Activated CD4-positive, alpha-beta T cell treated with anti-CD3 and anti-CD28 coated beads, Interleukin-2, amount 10 ng/mL, durations not matched to agents 7 days and 5 days (primary cell): ENCODE measurements at places on chromosomes 12 and 14. TPM values are rescaled to one million over a fixed set of nuclear protein-coding genes. Genes with fewer than 3 reads are reported as not detected.

Gene CTDSP2
- total RNA-seq = 156 TPM

Gene HOXC12
- total RNA-seq = not detected

Gene LIMA1
- 22.4 TPM for total RNA-seq

Gene ASPG
- not detected for total RNA-seq

- peaks cover 33% of the 10 kb centered on the region for H3K36me3 ChIP-seq
- H3K27me3 ChIP-seq = no peaks in the 10 kb centered on the region
- peaks cover 23% of the 10 kb centered on the region for H3K4me1 ChIP-seq
- no peak overlapping the region for H3K4me3 ChIP-seq
Observed at GRCh38 chr12:106980944-106981343, 6.0 kb downstream of the MTERF2 start.

DNA sequence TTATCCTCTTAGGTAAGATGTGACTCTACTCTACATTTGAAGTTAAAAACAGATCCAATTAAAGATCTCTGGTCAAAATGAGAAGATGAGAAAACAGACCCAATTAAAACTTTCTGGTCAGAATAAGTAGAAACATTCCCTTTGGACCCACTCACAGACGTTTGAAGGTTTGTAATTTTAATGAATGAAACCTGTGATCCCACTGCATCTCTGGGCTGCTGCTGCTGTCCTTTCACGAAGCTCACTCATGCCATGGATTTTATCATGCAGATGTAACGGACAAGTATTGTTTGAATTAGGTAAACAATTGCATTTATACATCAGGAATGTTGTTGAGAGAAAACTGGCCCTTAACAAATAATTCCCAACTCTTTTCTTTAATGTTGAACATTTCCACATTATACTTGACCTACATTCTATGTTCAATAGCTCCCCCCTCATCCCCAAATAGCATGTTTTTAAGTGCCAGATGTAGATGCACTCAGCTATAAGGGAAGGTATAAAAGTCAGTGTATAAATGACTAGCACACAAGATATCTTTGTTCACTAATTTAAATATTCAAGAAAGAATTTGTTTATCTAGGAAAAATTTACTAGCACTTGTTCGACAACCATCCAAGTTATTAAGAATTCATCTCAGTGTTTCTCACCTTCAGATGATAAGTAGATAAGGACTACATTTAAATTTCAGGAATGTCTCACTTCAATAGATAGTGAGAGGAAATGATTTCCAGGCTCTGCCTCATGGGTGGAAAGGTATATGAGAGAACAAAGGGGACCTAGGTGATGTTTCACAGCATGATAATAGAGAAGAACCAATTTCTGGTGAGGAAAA is 202.3 kb upstream of the LMNTD1 start:
- DNase-seq = no peak
- no peaks in the 10 kb centered on the region for H3K27me3 ChIP-seq
- H3K36me3 ChIP-seq = no peaks in the 10 kb centered on the region
- H3K4me3 ChIP-seq = no peak overlapping the region
- no peak overlapping the region for H3K27ac ChIP-seq
- no peaks in the 10 kb centered on the region for H3K4me1 ChIP-seq

DNA sequence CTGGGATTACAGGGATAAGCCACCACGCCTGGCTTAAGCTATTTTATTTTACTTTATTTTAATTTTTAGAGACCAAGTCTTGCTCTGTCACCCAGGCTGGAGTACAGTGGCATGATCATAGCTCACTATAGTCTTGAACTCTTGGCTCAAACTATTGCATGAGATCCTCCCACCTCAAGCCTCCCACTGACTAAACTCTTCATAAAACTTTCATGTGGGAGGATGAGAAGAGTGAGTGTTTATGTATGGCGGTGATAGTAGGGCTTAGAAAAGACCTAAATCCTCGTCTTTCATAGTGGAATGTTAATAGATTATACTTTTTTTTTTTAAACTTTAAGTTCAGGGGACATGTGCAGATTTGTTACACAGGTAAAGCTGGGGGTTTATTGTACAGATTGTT is 23.5 kb upstream of the PPP4R3A start:
- DNase-seq = no peak
- H3K4me1 ChIP-seq = no peaks in the 10 kb centered on the region
- H3K36me3 ChIP-seq = no peaks in the 10 kb centered on the region
- H3K27me3 ChIP-seq = peaks cover 11% of the 10 kb centered on the region
- H3K27ac ChIP-seq = no peak overlapping the region

DNA sequence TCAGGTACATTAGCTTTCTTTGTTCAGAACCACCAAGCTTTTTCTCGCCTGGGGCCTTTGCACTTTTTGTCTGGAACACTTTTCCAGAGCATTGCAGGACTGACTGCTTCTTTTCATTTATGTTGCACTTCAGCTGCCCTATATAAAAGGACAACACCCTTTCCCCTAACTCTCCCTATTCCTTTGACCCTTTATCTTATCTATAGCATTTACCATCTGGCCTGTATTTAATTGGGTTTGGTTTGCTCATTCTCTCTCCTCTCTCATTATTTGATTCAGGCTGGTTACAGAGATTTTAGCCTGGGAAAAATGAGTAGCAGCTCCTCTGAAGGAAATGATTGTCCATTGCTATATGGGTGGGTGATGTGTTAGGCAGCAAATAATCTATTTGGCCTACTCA is 165.4 kb downstream of the KICS2 start:
- H3K27me3 ChIP-seq = peaks cover 18% of the 10 kb centered on the region
- H3K36me3 ChIP-seq = no peaks in the 10 kb centered on the region
- no peak overlapping the region for H3K4me3 ChIP-seq
- no peak overlapping the region for H3K27ac ChIP-seq

GRCh38 chr14:34164162-34164864 is 213.4 kb upstream of the EGLN3 start:
- peaks cover 10% of the 10 kb centered on the region for H3K27me3 ChIP-seq
- no peak for DNase-seq
- H3K4me1 ChIP-seq = peaks cover 13% of the 10 kb centered on the region

GRCh38 chr12:97275728-97276590 is 186.6 kb upstream of the RMST start:
- no peak for DNase-seq
- H3K27ac ChIP-seq = no peak overlapping the region
- no peaks in the 10 kb centered on the region for H3K4me1 ChIP-seq
- H3K4me3 ChIP-seq = no peak overlapping the region
